ENCODE measurements at places on chromosomes 3 and 15.

DNA sequence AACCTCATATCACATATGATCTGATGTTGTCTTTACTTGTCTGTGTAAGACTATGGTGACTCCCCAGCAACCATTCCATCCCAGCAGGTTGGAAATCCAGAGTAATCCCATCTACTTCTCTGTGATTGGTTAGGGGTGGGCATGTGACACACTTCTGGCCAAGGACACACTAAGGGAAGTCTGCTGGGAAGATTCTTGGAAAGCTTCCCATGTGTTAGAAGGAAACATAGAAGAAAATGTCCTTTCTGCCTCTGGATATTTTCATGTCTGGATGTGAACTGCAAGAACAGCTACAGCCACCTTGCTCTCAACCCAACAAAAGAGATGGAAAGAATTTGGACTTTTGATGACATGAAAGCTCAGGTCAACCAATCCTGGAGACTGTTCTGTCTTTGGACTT is 2.6 kb upstream of the UBE2Q2 start:
- peak; percentile 69 for DNase-seq

DNA sequence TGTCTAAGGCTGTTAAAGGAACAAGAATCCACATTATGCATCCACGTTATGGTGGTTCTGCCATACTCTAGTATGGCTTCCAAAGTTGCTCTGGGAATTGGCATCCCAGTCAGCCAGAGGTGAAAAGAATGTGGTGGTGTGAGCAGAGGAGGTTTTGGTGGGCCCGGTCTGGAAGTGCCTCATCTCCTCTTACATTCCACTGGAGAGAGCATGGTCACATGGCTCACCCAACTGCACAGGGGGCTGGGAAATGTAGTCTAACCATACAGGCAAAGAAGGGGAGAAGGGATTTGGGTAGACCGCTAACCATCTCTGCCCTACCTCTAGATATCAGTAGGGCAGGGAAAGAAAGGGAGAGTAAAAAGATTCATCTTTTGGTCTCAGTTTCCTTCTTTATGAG is 3.2 kb upstream of the HEG1 start:
- DNase-seq = no peak

- no peak for DNase-seq
These were observed 12.4 kb downstream of the IREB2 start for GRCh38 chr15:78450285-78450858.

GRCh38 chr3:133983576-133984560 is 45.9 kb downstream of the SLCO2A1 start:
- DNase-seq = no peak

DNA sequence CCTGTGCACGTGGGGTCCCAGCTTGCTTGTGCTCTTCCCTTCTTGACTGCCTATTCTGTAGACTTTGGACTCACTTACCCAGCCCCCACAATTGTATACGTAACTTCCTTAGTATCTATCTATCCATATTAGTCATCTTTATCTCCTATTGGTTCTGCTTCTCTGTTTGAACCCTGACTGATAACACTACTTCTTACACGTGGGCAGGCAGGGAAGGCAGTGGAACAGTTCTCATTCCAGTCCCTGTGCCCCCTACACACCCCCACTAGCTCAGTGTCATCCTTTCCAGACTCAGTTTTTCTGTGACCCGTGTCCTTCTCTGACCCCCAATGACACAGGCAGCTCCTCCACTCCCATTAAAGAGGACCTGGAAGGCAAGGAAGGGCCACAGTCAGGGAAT is 74.2 kb upstream of the FBN1 start:
- DNase-seq = no peak

- no peak for DNase-seq
These were observed 78.7 kb downstream of the ZNF280D start for GRCh38 chr15:56654624-56655023.

- no peak for DNase-seq
These were observed 74.6 kb downstream of the ARHGEF26 start for GRCh38 chr3:154195620-154196356.

DNA sequence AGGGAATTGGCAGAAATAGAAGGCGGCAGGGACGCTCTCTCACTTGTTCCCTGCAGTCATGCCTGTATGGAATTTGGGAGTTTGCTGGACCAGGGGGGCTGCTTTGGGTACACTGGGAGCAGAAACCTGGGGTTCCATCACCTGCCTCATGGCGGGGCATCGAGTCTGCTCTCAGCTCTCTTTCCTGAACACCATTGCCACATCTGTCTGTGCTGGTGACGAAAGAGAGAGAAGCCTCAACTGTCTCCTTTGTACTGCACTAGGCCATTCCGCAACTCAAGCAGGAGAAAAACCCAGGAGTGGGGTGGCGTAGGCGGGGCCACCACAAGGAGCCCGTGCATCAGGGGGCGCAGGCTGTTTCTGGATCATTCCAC is 14.0 kb downstream of the TMEM158 start:
- DNase-seq = no peak

Measured in fibroblast of skin of abdomen (primary cell).